ENCODE measurements at places on chromosomes 12 and 14.

GRCh38 chr12:50024805-50025186, 498 bp downstream of the RACGAP1 start:
- DNase-seq, result no peak

DNA sequence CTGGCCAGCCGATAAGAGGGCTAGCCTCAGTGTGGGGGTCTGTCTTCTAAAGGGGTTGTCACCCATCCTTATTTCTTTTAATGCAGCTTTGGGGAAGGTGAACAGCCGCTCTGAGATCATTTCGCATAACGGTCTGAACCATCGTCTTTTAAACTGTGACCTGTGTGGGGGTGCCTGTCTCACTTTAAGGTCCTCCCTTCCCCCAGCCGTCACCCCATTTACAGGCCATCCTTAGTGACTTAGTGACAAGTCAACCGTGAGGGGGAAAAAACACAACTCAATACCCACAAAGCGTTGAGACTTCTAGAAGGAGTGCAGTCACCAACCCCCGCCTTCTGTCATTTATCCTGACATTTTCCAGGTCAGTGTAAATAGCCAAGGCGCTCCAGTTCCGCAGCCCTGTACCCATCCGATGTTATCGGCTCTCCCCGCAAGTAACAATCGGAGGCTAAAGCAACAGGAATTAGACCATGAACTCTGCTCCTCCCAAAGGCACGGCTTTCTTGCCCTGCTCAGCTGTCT, 505 bp upstream of the DENND5B start:
- DNase-seq, result no peak

- DNase-seq, result no peak
These were observed 29.4 kb downstream of the ABCC9 start for GRCh38 chr12:21911832-21912231.

- DNase-seq, result no peak
These were observed at the start of gene PTPRQ for GRCh38 chr12:80443974-80444666. PTPRQ (plus strand) TSS chr12:80444235; CDS start chr12:80444346, 111 bp downstream.

DNA sequence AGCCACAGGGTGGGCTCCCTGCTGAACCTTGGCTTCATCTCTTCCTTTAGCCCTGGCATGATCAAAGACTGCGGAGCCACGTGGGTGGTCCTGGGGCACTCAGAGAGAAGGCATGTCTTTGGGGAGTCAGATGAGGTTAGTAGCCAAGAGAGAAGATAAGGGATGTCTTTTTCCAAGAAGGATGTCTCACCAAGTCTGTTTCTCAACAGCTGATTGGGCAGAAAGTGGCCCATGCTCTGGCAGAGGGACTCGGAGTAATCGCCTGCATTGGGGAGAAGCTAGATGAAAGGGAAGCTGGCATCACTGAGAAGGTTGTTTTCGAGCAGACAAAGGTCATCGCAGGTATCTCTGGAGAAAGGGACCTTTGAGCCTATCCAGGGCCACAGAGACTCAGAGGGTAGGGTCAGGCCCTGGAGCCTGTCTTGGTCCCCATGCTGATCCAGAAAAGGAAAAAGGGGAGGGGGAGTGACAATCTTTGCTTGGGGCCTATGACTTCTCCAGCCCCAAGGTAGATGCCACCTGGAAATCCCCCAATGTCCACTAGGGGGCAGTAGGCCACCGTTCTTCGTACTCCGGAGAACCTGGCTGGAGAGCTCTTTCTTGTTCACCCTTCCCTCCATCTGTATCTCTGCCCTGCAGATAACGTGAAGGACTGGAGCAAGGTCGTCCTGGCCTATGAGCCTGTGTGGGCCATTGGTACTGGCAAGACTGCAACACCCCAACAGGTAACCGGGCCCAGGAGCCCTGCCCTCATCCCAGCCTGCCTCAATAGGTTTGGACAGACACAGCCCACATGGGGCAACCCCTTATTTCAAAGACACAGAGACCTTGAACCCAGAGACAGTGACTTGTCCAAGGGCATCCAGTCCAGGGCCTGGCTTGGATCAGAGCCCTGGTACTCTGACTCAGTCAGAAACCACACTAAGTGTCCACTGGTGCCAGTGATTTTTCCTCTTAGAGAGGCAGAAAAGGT, 2.0 kb downstream of the TPI1 start:
- no peak for DNase-seq

GRCh38 chr12:95857156-95857555, 1.6 kb upstream of the SNRPF start:
- DNase-seq, result no peak

DNA sequence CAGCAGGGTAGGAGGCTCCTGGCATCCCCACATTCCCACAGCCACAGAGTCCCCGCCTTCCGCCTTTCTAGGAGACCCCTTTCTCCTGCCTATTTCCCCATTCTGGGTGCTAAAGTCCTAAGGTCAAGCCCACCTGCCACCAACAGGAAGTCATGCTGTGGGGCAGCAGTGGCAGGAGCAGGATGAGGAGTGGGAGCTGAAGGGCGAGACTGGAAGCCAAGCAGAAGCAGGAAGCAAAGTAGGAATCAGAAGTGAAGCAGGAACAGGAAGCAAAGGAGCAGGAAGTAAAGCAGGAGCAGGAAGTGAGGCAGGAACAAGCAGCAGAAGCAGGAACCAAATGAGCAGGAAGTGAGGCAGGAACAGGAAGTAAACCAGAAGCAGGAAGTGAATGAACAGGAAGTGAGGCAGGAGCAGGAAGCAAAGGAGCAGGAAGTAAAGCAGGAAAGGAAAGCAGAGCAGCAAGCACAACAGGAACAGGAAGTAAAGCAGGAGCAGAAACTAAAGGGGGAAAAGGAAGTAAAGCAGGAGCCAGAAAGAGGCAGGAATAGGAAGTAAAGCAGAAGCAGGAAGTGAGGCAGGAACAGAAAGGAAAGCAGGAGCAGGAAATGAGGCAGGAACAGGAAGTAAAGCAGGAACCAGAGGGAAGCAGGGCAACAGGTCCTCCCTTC, 38.3 kb upstream of the RIMBP2 start:
- DNase-seq, result no peak

GRCh38 chr12:3759878-3760277, 7.0 kb upstream of the CRACR2A start:
- DNase-seq, result no peak

- DNase-seq, result no peak
These were observed 27.4 kb upstream of the METAP2 start for GRCh38 chr12:95446506-95446900.

DNA sequence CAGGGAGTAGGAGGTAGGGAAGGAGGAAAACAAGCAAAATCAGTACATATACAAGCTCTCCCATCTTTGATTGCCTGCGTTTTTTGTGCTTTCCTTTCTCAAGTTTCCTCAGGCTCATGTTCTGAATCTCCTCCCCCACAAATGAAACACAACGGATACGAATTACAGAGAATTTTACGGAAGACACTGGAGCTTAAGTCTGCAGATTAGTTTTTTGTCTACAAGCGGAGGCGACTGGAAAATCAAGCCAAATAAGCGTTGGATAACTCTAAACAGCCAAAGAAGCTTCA, 612 bp downstream of the WBP11 start:
- no peak for DNase-seq

DNA sequence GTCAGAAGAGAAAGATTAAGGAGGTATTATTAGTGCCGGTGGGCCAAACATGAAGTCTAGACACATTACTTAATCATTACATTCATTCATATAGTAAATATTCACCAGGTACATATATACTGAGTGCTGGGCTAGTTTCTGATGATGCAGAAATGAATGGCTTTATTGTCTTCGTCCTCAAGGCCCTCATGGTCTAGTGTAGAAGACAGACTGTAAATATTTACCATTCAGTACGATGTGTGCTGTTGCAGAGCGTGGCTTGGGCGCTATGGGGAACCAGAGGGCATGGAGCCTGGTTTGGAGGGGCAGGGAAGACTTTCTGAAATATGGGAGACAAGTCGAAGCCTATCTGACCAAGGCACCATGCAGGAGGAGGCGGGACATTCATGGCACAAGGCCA, 37.0 kb upstream of the TCL1B start:
- DNase-seq, result no peak

- DNase-seq, result no peak
These were observed 8.9 kb downstream of the RSRC2 start for GRCh38 chr12:122517877-122518276.

- DNase-seq, result no peak
These were observed 69.9 kb downstream of the SERPINA3 start for GRCh38 chr14:94682061-94682516.

DNA sequence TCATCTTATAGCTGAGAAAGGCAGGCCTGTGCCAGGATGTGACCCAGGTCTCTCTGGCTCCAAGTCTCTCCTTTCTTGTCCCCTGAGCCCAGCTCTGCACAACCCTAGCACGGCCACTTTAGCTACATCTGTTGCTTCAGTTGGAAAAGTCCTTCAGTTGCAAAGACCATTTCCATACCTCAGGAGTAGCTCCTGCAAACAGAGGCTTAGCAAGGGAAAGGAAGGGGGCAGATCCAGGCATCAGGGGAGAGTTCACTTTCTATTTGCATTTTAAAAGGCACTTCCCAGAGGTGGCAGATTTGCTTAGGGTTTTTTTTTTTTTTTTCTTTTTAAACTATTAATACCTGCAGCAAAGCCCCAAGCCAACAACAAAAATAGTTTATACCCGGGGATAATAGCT, 3.0 kb upstream of the PITPNM2 start:
- DNase-seq, result no peak

GRCh38 chr12:44603701-44604100, 272.4 kb downstream of the NELL2 start:
- no peak for DNase-seq

DNA sequence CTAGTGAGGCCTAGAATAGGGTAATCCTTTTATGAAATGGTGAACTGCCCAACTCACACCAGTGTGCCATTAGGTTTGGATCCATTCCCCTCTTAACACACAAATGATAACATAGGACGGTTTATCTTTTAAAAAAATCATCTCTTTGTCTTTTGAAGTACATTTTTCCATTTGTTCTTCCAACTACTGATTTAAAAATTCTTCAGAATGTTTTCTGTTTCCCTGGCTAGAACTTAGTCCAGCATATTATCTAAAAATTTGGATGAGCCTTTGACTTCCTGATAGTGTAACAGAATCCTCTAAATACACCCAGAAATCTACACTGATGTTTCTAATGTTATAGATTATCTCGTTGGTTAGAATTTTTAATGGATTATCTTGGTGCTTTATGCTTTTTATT, 249.7 kb upstream of the NPAS3 start:
- no peak for DNase-seq

DNA sequence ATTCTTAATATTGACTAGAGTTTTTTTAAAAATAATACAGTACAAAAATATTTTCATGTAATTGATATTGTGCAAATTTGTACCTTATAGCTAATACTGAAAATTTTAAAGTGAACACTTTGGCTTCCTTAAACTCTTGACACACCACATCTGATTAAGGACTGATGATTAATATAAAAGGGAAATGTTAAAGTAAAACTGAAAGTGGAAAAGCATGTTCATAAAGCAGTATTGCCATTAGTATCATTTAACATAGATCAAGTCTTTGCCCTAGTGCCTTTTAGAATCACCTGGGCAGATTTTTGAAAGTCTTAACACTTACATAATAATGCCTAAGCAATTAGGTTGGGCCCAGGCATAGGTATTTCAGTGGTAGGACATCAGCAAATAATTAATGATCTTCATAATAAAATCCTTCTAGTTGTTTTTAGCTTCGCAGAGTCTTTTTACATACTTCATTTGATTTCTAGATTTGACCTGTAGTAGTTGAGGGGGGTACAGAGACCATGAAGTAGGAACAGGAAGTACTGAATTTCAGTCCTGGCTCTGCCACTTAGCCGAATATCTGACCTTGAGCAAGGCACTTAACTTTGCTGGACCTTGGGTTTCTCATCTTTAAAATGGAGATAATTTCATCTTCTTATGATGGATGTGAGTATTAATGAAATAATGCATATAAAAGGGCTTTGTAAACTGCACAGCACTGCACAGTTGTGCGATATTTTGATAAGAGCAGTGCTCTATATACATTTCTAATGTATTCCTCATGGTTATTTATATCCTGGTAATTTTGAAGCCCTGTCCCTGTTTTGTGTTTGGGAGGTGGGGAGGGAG, 43.7 kb downstream of the MARK3 start:
- no peak for DNase-seq

GRCh38 chr14:104355101-104356019, 217.0 kb downstream of the KIF26A start:
- DNase-seq, result no peak

GRCh38 chr14:68884031-68885030, 91.5 kb upstream of the ZFP36L1 start:
- DNase-seq, result no peak

- peak; percentile 39 for DNase-seq
These were observed 62.3 kb downstream of the PTPN21 start for GRCh38 chr14:88492272-88493089.

GRCh38 chr14:69487226-69487625, 2.7 kb downstream of the PLEKHD1 start:
- no peak for DNase-seq

- no peak for DNase-seq
These were observed 22.4 kb downstream of the ACTN1 start for GRCh38 chr14:68956724-68957123.

DNA sequence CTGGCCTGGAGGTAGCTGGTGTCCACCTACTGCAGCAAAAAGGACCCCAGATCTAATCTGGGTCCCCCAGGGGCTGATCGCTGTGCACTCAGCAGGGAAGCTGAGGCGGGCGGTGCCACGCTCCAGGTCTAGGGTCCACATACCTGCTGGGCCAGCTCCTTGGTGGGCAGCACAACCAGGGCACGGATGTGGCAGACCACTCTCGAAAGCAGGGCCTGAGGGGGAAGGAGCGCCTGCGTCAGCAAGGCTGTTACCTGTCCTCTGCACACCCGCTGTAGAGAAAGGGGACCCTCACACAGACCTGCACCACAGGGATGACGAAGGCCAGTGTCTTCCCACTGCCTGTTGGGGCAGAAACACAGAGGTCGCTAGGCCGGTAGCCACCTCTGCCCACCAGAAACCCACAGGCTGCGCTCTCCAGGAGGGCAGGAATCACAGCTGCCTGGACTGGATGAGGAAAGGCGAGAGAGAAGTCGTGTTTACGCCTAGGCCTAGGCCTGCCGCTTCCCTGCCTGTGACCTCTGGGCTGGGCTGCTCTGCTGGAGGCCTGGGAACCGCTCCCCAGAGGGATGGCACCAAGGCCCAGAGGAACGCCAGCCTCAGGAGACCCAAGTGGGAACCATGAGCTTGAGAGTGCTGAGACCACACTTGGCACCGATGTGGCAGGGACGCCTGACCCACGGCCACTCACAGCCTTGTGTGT, 2.0 kb downstream of the DDX51 start:
- no peak for DNase-seq

DNA sequence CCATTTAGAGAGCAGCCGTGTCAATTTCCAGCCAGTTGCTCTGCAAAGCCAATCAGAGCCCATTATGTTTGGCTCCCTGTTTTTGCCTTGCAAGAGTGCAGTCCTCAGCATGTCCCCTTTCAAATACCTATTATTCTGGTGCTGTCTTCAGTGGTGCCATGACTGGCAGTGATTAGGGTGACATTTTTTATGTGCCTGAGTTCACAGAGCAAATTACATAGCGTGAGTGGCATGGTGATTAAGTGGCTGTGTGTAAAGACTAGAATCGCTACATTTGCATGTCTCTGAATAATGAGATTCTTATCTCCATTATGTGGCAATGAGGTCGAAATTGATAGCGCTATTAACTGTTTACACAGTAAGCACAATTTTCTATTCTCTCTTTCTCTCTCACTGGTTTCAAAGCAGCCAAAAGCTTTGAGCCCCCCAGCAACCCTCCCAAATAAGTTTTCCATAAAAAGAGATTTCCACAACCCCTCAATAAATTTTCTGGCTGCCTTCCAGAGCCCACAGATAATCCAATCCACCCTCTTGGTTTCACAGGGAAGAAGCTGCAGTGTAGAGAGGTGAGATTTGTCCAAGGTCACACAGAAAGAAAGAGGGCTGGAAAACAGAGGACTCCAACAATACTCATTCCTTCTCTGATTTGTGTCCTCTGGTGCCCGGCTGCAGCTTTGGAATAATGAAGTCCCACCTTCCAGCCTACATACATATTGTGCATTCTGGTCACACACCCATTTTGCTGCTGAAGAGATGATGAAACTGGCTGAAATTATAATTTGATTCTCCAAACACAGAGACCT, 58.8 kb upstream of the NUDT4 start:
- no peak for DNase-seq

All from GM12891 (cell line).